ENCODE measurements at places on chromosomes 5 and 9.

DNA sequence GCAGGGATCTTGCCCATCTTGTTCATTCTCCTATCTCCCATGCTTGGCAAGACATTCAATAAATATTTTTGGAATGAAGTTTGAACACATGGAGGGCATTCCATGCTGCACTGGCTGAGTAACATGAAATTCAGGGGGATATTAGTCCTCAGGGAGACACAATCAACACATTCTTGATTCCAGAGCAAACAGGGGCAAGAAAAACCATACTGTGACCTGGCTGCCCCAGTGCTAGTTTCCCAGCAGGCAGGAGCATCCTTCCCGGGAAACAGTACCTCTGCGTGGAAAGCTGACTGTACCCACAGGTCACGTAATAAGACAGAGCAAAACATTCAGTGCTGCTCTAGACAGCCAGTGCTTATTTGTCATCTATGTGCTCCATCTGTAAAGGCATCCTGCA lies 66.3 kb upstream of the SPOCK1 start:
- DNase-seq = no peak

DNA sequence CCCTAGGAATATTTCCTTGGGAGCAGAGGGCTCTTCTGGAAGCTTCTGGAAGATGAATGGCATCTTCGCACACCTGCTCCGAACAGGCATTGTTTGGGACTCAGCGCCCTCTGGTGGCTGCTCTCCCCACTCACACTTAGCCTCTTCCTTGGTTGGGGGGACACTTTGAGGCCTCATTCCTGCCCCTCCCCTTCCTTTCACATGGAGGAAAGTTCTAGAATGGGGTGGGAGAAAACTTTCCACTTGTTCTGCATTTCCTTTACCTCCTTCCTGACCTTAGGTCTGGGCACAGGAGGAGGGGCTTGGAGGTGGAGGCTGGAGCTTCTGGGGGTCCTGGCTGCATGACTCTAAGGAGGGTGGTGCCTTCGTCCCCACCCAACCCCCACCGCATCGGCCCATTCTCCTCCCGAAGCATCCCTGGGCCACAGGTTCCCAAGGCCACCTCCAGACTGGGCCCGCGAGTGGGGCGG lies 19.3 kb upstream of the SMIM32 start:
- DNase-seq = peak; percentile 55

GRCh38 chr5:139282197-139282557 lies 11.4 kb upstream of the MATR3 start:
- no peak for DNase-seq

DNA sequence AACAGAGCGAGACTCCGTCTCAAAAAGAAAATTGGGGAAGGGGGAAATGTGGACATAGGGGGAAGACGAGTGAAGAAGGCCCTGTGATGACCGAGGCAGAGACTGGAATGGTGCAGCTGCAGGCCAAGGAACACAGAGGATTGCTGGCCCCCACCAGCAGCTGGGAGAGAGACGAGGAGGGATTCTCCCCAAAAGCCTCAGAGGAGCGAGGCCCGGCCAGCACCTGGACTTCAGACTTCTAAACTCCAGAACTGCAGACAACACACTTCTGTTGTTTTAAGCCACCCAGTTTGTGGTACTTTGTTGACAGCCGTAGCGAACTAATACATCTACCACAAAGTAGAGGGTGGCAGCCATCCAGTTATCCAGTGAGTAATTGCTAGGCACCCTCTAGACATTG lies 124.6 kb downstream of the ATPSCKMT start:
- no peak for DNase-seq

- DNase-seq = no peak
Observed at GRCh38 chr5:9573796-9574195, 27.9 kb upstream of the SEMA5A start.

DNA sequence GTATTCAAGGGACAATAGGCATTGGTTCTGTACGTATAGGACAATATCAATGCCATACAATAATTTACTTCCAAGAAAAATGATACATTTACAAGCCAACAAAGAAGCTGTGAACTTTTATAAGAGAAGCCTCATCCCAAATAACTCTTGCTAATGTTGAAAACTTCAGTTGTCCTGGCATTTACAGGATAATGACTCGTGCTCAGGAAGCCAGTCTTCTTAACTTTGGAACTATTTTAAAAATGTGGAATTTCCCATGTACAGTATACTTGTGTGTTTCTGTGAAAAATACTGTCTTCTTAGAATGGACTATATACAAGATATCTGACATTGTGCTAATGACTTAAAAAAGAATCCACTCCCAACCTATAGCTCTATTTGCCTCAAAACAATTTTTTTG lies 1479.3 kb upstream of the CDH9 start:
- DNase-seq = no peak

DNA sequence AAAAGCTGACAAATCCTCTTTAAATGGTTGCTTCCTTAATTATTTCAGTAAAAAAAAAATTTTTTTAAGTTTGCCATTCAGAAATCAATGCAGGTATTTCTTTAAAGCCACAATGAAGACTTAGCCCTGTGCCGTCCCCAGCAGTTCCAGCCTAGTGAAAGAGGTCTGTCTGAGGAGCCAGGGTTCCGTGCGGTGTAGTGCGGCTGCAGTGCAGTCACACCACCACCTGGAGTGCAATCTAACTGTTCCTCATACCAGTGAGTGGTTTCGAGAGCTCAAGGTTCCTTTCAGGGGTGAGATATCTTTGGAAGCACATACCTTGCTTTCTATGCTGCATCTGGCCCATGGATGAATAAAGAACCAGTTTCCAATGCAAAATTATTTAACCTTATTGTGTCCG lies 87.5 kb downstream of the FANCC start:
- no peak for DNase-seq

GRCh38 chr5:39209924-39210323 lies 9.4 kb downstream of the FYB1 start:
- DNase-seq = no peak

GRCh38 chr5:160240350-160240749 lies 11.0 kb downstream of the FABP6 start:
- DNase-seq = no peak

DNA sequence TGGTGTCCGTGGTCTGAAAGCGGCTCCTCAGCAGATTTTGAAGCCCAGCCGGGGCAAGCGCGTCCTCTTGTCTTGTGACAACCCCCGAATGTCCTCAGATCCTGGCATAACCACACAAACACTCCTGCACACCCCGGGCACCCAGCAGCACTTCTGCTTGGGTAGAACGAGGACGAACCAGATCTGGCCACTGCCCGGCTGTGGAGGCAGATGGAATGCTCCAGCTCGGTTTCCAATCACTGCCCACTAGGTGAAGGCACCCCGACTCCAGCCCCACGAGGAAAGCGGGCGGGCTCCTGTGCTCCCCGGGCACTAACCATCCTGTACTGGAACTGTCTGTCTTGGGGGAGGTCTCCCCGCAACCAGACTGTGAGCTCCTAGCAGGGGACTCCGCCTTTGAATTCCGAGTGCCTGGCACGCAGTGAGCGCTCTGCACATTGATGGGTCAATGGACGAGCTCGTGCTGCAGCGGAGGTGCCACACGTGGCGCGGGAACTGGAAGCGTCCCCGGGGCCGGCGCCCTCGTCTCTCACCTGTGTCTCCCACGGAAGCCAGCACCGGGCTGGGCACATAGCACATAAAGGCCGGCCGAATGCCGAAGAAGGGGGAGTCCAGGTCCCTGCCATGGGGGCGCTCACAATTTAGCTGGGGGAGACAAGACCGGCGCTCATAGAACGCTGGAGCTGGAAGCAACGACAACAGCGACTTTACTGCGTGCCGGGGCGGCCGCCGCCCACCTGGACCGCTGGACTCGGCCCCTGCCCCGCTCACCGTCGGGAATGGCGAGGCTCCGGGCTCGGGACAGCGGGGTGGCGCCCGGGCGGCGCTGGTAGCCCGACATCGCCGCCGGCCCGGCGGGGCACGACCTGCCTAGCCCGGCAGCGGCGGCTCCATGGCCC lies 608 bp downstream of the ENTR1 start:
- peak; percentile 7 for DNase-seq

GRCh38 chr9:71223953-71224538 lies 102.6 kb upstream of the TRPM3 start:
- DNase-seq = no peak

DNA sequence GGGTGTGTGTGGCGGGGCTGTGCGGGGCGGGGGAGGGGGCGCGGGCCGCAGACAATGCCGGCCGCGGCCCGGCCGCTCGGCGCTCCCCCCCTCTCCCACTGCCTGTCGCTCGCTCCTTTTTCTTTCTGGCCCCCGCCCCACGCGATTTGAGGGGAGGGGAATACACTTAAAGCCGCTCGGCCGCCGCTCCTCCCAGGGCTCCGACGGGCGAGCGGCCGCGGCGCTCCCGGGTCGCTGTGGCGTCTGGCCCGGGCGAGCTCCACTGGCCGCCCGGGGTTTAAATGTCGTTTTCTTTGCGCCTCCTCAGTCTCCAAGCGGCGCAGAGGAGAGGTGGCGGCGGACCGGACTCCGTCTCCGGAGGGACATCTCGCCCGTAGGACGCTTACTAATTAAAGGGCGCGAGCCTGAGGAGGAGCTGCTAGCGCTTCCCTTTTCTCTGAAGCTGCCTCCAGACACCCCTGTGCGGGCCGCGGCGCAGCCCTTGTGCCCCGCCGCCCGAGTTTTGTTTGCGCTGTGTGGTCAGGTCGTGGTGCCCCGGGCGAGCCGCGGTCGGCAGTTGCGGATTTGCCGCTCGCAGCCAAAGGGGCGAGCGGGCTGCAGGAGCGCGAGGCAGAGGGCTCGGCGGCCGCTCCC lies 1.4 kb downstream of the ZSWIM6 start:
- no peak for DNase-seq

DNA sequence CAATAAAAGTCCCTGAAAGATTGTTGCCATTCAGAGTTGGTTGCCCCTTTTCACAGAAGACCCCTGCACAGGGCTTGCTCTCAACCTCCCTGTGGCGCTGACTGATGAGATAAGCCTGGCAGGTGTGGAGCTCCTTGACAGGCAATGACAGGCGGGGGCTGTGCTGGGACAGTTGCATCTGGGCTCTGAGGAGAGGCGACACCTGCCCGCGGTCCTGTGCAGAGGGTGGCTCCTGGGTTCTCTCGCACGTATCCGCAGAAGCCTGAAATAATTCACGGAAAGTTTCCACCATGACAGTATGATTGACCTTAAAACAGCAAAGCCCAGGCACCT lies 19.8 kb upstream of the EXOC3 start:
- DNase-seq = no peak

GRCh38 chr5:103452666-103453065 lies 109.9 kb downstream of the NUDT12 start:
- DNase-seq = no peak

DNA sequence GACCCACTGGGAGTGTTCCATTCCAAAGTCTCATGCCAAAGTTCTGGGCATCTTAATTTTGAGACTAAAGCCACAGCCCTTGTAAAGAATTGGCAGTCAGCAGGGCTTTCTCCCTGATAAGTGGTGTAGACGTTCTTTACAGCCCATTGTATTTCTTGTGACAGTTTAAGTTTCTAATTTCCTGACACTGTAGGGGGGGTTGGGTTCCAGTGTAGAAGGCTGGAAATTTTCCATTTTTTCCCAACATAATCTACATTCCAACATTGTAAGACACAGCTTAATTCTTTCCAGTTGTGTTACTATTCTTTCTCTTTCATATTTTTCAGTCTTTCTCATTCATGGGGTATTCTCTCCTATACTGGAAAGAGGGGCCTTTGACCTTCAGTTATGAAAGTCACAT lies 121.1 kb downstream of the FBXL7 start:
- no peak for DNase-seq

DNA sequence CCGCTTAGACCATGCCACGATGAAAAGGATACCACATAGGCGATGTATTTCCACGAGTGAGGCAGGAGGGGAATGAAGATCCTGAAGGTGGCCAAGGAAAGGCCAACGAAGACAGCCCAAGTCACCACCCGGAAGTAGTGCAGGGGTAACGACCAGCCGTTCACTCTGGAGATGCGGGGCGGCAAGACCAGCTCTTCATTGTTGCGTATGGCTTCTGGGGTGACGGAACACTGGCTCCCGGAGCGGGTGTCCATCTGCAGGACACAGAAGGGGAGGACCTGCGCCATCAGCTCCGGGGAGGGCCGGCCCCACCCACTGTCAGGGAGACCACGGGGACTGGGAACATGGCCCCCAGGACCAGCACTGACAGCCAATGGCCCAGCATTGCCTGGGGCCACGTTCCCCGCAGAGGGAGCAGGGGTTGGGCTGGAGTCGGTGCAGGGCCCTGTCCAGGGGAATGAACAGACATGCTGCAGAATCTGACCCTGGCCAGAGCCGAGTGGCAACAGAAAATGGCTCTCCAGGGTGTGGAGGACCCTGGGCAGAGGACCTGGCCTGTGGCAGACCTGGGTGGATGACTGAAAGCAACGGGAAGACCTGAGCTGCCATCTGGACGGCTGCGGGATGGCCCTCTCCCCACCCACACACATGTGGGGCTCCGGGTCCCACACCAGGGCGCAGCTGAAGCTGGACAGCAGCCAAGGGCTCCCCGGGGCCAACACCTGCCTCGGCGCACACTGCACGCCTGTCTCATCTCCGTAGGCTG lies 17.7 kb downstream of the ZDHHC11B start:
- no peak for DNase-seq

GRCh38 chr9:96663506-96664120 lies 8.5 kb upstream of the PRXL2C start:
- DNase-seq = no peak

DNA sequence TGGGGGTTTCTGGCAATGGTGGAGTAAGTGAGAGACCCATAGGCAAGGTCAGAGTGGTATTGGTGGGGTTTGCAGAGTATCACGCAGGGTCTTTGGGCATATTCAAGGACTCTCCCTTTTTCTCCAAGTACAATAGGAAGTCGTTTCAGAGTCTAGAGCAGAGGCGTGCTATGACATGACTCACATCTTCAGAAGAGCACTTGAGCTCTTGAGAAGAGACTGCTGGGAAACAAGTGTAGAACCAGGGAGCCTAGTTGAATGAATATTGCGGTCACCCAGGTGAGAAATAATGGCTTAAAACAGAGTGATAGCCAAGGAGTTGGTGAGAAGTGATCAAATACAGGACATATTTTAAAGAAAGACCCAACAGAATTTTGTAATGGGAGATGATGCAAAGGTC lies 813.4 kb downstream of the TLE1 start:
- DNase-seq = no peak

- DNase-seq = no peak
Observed at GRCh38 chr5:172383191-172383802, 71.0 kb downstream of the SH3PXD2B start.

GRCh38 chr9:135249711-135250110 lies 162.2 kb downstream of the OLFM1 start:
- DNase-seq = no peak

- DNase-seq = no peak
Observed at GRCh38 chr5:71836084-71836483, 117.0 kb downstream of the CARTPT start.

GRCh38 chr5:150285114-150285513 lies 4.5 kb downstream of the CAMK2A start:
- DNase-seq = no peak

DNA sequence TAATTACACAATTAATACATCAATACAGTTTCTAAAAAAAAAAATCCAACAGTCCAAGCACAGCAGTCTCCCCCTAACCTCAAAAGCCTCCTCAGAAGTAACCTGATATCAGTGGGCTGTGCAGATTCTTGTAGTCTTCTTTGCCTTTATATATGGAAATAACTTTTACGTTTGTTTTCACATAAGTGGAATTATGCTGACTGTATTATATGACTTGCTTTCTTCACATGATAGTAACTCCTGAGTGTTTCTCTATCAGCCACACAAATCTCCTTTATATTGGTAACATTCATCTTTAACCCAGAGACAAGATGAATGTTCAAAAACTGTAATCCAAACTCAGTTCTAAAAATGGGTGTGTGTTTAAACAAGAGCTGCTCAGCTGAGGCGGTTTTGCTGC lies 71.9 kb upstream of the FANCC start:
- no peak for DNase-seq

GRCh38 chr9:36924071-36924470 lies 110.0 kb downstream of the PAX5 start:
- DNase-seq = no peak
